ENCODE measurements at places on chromosomes 2 and 18.

GRCh38 chr2:169746240-169746639 lies 12.6 kb downstream of the KLHL23 start:
- DNase-seq = no peak

GRCh38 chr2:169415233-169415748 lies 53.0 kb upstream of the LRP2 start:
- DNase-seq = no peak

- DNase-seq = no peak
Measured at GRCh38 chr18:41790687-41791086, 164.3 kb upstream of the PIK3C3 start.

DNA sequence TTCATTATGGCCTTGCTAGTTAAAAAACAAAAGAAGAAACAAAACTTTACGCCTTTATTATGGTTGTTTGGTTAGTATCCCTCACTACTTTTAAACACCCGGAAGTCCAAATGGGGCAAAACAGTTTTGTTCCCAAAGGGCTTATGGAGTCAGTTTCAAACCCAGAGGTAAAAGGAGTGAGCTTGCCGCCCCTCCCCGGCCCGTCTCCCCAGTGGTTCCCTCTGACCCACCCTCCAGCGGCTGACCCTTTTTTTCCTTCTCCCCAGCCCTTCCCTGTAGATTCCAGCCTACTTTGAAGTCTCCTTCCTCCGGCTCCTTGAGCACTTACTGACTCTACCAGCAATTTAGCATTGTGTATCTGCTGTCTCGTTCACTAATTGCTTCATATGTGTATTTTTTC lies 209.2 kb downstream of the ICOS start:
- no peak for DNase-seq

DNA sequence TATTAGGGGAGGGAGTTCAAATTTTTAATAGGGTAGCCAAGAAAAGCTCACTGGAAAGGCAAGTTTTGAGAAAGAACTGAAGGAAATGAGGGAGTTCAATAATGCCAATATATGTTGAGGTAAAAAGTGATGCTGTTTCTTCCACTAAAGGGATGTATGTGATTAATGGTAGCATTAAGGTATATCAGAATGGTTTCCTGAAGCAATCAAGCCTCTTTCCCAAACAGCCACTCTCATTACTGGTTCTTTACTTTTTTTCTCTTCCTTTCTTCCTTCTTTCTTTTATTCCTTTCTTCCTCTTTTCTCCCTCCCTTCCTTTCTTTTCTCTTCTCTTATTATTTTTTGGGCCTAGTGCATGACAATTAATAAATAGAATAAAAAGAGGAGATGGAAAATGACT lies 433.5 kb downstream of the SATB2 start:
- no peak for DNase-seq

DNA sequence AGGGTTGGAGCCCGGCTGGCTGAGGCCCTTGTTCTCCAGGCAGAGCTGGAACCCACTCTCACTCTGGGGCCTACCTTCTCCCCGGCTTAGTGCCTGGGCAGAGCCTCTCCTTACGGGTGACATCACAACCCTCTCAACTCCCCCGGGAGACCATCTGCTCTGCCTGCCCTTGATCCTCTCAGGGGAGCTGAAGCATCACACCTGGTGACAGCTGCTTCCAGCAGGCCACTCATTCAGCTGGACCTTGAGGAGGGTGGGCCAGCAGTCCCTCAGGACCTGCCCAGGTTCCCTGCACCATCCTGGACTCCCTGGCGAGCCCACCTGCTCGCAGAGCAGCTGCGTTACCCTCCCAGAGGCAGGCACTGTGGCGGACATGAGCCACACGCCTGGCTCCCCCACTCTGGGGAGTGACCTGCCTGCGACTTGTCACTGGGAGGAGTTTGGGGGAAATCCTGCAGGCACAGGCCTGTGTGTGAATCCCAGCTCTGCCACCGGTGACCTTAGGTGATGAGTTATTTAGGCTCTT lies 13.1 kb downstream of the HS6ST1 start:
- no peak for DNase-seq

- no peak for DNase-seq
Measured at GRCh38 chr18:58541789-58542425, 87.0 kb downstream of the ALPK2 start.

- no peak for DNase-seq
Measured at GRCh38 chr2:110978756-110979470, 141.8 kb upstream of the BCL2L11 start.

Measured in activated naive CD8-positive, alpha-beta T cell treated with anti-CD3 and anti-CD28 coated beads, Interleukin-2, amount 10 ng/mL, durations not matched to agents 7 days and 5 days (primary cell).